H1 (cell line): ENCODE measurements at places on chromosomes 5 and 9. TPM values are rescaled to one million over a fixed set of nuclear protein-coding genes. Genes with fewer than 3 reads are reported as not detected.

The FUT7 gene
- total RNA-seq, result not detected in 2 replicates

The WDR31 gene
- total RNA-seq, result 0.28 and 0.40 TPM in 2 replicates

The CENPH gene
- 75.7 and 82.8 TPM in 2 replicates for total RNA-seq

DNA sequence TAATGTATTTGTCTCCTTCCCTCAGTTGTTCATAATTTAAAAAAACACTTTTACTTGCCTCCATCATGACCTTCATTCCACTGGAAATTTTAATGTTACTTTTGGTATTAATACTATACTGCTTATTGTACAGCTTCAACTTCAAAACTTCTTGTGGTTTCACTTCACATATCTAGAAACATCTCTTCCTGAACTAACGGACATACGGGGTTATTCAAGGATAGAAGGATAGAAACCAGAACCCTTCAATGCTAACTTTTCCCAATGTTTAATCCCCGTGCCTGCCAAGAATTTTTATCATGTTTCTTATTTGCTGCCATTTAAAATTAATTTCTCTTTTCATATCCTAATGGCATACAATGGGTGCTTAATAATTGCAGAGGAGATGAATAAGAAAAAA is 36.3 kb upstream of the SETD9 start:
- DNase-seq, result no peak

GRCh38 chr9:9174358-9174757 is 1374.8 kb upstream of the DMAC1 start:
- DNase-seq, result no peak
